Erythroblast (primary cell): ENCODE measurements at places on chromosomes 2 and 18.
A peak's percentile ranks its signal among the peaks of the same experiment; 100 is the strongest.

DNA sequence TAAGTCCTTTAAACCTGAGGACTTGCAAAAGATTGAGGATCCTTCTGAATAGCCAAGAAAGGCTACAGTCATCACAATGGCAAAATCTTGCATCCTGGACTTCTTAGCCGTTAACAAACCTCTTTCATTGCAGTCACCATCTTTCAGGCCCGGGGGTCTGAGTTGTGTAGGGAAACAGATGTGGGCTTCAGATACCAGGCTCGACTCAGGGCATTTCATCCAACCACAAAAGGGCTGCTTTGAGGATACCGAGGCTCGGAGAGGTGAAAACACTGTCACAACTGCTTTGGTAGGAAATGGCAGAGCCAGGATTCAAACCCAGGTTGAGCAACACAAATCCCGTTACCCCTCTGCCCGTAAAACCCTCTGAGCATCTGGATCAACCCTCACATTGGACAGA lies 147.4 kb downstream of the TFCP2L1 start:
- no peak for DNase-seq

DNA sequence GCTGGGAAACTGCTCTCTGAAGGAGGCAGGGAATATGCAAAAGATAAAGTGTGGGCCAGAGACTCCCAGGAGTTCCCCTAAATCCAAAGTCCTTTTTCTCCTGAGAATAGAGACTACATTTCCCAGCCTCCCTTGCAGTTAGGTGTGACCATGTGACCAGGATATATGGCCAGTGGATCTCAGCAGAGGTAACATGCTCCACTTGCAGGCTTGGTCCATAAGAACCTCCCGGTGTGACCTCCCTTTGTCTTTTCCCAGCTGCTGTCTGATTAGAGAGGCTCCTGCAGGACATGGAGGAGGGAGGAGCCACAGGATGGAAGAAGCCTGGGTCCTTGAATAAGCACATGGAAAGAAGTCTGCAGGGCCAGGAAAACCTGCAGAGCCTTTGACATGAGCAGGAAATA lies 76.2 kb downstream of the TGFA start:
- DNase-seq, result no peak

DNA sequence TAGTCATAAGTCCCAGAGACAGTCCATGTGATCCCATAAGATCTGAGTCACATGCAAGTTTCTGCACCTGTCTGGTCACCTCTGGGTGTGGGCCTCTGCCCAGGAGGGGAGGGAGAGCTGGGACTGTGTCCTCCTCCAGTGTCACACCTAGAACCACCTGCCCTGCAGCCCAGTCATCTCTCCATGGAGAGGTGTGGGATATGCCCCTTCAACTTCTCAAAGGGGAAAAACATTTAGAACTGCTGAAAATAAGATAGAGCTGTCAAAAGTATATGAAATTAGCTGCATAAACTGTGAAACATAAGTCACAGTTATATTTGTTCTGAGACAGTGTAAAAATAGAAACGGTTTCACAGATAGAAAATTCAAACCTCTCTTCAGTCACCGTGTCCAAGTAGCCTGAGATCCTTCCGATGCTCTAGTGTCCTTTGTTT lies 55.4 kb downstream of the NGEF start:
- no peak for DNase-seq

DNA sequence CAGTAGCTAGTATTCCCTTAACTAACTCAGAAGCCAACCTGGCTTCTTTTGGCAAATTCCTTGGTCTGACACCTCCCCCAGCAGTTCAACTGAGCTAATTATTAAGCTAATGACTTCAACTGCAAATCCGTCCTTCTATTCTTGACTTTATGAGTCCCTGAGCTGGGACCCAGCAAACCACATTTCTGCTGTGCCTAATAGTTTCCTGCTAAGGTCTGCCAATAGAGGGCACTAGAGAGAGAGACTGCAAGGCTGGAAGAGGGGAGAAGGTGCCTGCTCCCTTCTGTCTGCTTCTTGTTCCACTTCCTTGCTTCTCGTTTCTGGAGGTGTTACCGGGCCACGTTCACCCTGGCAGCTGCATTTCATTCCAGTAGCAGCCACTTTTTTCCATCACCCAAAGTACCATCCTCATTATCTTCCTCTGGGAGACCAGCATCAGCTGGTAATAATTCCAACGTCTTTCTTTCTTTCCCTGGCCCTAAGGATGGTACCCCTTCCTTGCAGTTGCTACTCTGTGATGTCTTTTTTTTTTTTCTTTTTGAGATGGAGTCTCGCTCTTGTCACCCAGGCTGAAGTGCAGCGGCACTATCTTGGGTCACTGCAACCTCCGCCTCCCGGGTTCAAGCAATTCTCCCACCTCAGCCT lies 352.0 kb downstream of the TNS1 start:
- peak; percentile 62 for DNase-seq
